ENCODE measurements at places on chromosomes 4 and X. TPM values are rescaled to one million over a fixed set of nuclear protein-coding genes. Genes with fewer than 3 reads are reported as not detected.

Gene UGT2B11
- total RNA-seq, result not detected

Gene SH3RF1
- total RNA-seq, result 14.6 TPM

Gene FAM53A
- total RNA-seq, result 1.4 TPM

Gene PPBP
- total RNA-seq, result not detected

Gene TMEM35A
- 4.2 TPM for total RNA-seq

Gene TMEM156
- 2.1 TPM for total RNA-seq

Gene EXOC1L
- total RNA-seq, result not detected

Gene SLC16A2
- total RNA-seq, result 14.3 TPM

Gene COX7B2
- total RNA-seq, result not detected

Gene DMRTC1
- total RNA-seq, result not detected

Gene FAM47E
- 0.59 TPM for total RNA-seq

Gene GPRASP1
- 3.7 TPM for total RNA-seq

Gene TLR2
- total RNA-seq, result 0.55 TPM

Gene SLC49A3
- 1.4 TPM for total RNA-seq

Gene C4orf50
- not detected for total RNA-seq

Gene MAGEB2
- not detected for total RNA-seq

Gene DMD
- 34.9 TPM for total RNA-seq

Gene CT83
- not detected for total RNA-seq

Gene DCAF12L1
- not detected for total RNA-seq

Gene RBBP7
- total RNA-seq, result 85.9 TPM

Gene JCHAIN
- not detected for total RNA-seq

Gene ARHGAP4
- 0.97 TPM for total RNA-seq

Gene EDA2R
- total RNA-seq, result 9.5 TPM

Gene CLDN34
- not detected for total RNA-seq

Gene H2BW2
- total RNA-seq, result not detected

Gene BMPR1B
- total RNA-seq, result 0.74 TPM

Gene FGF2
- 169 TPM for total RNA-seq

Gene ZBTB49
- 4.9 TPM for total RNA-seq

Gene RASGEF1B
- total RNA-seq, result not detected

Gene UGT2B7
- total RNA-seq, result 2.4 TPM

Gene LNX1
- total RNA-seq, result 4.5 TPM

Gene SMIM9
- total RNA-seq, result not detected

Gene TCEANC
- total RNA-seq, result 3.9 TPM

Gene PTPN13
- total RNA-seq, result 46.9 TPM

Gene MAGEB10
- not detected for total RNA-seq

Gene SPANXA2
- not detected for total RNA-seq

Gene MAB21L2
- total RNA-seq, result 0.28 TPM

Gene TRPC5OS
- not detected for total RNA-seq

Gene OTC
- not detected for total RNA-seq

Gene MCF2
- not detected for total RNA-seq

Gene GDI1
- 174 TPM for total RNA-seq

Gene ENPEP
- total RNA-seq, result 0.30 TPM

Gene SFRP2
- not detected for total RNA-seq
